ENCODE measurements at places on chromosomes 5 and 9.
A peak's percentile ranks its signal among the peaks of the same experiment; 100 is the strongest.

DNA sequence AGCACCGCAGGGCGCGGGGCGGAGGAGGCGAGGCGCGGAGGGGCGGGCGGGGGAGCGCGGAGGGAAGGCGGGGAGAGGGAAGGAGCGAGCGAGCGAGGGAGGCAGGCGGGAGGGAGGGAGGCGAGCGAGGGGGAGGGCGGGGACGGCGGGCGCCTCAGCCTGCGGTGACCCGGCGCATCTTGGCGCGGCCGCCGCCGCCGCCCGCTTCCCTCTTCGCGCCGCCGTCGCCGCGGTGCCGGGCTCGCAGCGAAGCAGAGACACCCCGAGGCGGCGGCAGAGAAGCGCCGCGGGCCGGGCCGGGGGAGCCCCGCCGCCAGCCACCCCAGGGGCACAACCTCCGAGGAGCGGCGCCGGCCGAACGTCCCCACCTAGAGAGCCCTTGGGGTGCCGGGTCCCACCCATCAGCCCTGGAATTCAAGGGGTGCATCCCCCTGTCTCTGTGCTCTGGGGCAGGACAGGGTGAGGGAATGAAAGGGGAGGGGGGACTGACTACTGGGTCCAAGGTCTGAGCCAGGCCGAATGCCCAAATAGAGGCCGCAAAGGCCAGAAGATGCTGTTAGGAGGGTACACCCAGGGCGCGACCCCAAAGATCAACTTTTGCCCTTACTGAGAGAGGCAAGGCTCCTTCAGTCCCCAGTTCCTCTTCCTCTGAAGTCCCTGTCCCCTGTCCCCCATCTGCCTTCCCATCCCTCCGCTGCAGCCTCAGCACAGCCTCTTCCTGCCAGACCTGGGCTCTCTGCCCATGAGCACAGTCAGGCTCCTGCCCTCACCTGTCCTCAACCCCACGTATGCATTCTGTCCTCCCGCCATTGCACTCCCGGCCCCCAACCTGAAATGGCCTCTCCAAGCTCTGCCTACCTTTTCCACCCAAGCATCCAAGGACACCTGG lies at the start of gene ADAMTS2:
Gene ADAMTS2 (minus strand): TSS at position 29 of the 889 bp plus-strand sequence. CDS start 133 bp downstream, outside the sequence.
- no peak for DNase-seq

GRCh38 chr5:109102096-109102690 lies 307.6 kb downstream of the PJA2 start:
- DNase-seq: no peak

DNA sequence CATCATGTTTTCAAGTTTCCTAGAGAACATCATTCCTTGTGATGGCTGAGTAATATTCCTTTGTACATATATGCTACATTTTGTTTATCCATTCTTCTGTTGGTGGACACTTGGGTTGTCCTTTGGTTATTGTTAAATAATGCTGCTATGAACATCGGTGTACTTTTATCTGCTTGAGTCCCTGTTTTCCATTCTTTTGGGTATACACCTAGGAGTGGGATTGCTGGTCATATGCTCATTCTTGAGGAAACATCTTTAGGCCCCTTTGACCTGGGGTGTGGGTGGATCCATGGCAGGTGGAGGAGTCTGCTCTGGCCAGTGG lies 25.3 kb downstream of the GALNT12 start:
- DNase-seq: no peak

- DNase-seq: peak; percentile 94
Observed at GRCh38 chr5:17249029-17249634, 31.7 kb downstream of the BASP1 start.

DNA sequence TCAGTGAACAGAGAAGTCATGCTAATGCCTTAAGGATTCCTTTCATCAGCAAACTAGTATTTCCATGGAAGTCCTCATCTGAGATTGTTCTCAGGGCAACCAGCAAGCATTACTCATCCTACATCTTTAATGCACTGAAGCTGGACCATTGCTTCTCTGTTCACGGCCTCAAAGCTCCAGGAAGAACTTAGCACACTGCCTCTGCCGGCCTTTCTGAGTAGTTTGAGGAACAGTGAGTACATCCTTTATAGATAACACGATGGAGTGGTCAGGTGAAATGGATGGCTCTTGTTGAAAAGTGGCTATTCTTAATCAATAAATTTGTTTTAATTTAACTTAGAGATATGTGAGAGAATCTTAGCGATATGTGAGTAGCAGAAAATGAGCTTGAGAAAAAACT lies 35.8 kb downstream of the MEGF10 start:
- no peak for DNase-seq

DNA sequence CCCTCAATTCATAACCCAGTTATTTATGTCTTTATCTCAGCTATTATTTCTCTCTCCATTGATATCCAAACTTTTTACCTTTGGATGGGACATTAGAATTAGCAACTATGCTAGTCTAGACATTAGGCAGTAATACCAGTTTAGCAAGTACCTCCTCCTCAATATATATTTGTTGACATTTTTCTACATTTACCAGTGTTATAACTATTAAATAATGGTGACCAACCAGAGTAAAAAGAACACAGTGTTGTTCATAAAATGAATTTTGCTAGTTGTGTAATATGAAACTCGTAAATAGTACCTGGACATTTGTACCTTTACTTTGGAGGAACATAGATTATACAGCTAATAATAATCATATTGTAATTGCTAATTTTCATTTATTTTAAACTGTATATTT lies 554.6 kb upstream of the CDH6 start:
- no peak for DNase-seq

DNA sequence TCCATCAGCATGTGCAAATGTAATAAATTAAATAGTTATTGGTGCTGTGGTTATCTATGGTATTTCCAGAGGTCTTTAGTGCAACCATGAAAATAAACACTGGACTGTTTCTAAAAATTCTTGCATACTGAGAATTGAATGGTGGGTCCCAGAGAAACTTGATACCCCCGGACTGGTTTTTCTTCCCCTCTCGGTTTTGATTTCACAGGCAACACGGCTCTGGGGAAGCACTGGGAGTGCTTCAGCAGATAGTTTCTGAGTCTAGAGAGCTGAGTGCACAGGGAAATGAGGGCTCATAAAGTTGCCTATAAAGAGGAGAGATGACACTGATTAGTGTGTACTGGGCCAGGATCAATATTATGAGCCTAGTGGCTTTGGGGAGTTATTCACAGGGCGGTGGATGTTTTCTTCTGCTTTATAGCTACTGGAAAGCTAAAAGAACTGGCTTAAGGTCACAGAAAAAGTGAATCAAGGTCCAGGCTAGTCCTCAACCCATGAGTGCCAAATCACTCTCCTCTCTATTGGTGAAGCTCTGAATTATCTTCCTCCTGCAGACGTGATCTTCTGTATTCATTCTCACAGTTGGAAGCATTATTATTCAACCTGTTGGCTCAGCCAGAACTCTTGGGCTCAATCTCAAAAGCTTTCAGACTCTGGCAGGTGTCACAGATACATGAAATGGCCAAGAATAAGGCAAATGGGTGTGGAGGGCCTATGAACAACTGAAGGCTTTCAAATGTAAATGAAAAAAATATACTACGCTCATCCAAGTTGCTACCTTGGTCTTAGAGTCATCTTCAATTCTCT lies 170.2 kb upstream of the HMHB1 start:
- peak; percentile 53 for DNase-seq

DNA sequence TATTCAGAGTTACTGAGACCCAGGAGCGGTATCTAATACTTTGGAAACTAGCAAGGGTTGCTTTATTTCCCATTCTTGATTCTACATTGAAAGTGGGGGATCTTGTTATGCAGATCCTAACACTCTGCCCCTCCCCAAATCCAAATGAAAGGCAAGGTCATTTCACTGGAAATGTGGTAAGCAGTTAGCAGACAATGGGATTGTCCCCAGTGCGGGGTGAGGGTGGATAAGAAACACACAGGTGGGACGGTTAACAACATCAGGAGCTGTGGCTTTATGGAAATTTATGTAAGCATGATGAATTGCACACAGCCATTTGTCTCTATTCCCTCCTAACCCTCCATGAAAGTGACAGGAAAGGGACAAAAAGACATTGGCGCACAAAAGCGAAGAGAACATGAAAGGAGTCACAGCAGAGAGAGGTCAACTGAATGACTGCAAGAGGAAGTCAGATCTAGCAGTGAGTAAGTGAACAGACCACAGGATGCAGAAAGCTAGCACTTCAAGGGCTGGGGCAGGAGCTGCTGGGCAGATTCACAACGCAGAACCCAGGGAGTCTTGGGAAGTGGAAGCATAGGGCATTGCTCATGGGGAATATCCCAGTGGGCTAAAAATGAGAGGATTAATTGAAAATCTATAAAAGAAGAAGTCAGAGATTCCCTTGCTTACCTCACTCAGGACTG lies 184.4 kb downstream of the HSD17B3 start:
- no peak for DNase-seq

DNA sequence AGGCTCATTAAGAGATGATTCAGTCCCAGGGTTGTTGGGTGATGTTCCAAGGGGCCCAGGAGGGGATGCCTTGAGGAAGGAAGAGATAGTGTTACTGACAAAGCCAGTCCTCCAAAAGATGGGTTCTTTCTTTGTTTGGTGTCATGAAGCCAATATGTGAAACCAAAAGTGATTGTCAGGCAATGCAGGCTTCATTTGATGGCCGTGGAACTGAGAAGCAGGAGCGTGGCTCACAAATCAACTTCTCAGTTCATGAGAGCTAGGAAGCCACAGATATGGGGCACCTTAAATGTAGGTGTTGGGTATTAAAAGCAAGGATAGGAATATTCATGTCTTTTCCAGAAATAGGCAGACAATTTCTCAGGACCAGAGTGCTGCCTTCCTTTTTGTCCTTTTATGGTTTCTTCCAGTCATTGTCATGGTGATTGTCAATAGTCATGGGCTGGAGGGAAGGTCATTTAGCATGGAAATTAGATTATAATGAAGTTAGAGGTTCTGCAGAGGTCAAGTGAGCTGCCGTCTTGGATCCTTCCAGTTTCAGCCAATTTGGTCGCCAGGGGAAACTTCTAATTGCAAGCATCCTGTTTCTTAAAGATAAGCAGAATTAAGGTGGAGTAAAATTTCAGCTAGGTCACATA lies 393.0 kb downstream of the NTRK2 start:
- no peak for DNase-seq

GRCh38 chr5:99061299-99061698 lies 132.5 kb upstream of the CHD1 start:
- DNase-seq: no peak

DNA sequence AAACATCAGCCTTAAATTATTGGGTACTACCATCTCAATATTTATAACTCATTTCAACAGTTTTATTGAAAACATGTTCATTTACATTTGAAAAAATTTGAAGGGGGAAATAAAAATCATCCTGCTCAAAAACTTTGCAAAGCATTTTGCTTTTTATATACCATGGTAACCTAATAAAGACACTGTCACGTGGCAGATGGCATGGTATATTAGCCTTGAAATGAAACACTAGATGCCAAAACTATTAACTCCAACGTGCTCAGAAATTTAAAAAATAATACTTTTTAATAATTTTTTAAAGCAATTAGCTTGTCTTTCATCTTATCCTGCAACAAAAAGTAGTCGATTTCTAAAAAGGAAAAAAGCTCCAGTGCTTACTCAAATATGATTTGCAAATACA lies 88.6 kb upstream of the NFIB start:
- DNase-seq: no peak

DNA sequence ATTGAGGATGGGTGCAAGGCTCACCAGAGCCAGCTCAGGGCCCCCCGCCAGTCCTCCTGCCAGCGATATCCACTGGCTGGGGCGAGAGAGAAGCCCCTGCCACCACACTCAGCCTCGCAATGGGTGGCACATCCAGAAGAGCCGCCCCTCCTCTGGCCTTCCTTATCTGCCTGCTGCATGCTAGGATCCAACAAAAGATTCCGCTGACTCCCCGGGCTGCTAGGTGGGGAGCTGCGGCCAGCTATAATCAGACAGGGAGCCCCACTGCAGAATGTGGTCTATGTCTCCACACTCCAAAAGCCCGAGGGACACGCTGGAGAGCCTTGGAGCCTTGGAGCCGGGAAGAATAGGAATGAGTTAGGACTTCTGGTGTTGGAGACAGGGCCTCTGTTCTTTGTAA lies 32.8 kb downstream of the COL23A1 start:
- DNase-seq: no peak

DNA sequence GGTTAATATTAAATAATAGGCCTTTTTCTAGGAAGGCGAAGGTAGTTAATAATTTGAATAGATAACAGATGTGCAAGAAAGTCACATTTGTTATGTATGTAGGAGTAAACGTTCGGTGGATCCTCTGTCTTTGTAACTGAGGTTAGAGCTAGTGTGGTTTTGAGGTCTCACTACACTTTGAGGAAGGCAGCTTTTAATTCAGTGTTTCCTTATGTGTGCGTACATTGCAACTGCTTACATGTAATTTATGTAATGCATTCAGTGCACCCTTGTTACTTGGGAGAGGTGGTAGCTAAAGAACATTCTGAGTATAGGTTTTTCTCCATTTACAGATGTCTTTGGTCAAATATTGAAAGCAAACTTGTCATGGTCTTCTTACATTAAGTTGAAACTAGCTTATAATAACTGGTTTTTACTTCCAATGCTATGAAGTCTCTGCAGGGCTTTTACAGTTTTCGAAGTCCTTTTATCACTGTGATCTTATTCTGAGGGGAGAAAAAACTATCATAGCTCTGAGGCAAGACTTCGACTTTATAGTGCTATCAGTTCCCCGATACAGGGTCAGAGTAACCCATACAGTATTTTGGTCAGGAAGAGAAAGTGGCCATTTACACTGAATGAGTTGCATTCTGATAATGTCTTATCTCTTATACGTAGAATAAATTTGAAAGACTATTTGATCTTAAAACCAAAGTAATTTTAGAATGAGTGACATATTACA lies 45.7 kb downstream of the TGFBR1 start:
- no peak for DNase-seq

GRCh38 chr9:137243626-137244485 lies 2.8 kb downstream of the TUBB4B start:
- DNase-seq: no peak

DNA sequence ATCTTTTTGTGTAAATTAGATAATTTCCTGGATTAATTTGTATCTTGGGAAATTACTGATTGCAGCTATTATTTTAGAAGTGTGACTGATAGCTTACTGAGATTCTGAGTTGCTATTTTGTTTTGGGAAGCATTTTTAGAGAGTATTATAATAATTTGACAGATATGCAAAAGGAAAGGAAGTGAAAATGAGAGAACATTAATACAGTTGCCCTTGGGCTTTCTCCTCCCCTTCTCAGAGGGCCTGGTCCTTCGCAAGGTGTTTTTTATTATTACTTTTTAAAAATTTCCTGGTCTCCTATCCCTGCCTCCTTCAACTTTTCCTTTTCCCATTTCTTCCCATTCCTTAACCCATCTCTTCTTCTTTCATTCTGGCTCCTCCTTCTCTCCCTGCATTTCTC lies 32.6 kb downstream of the UBAP1 start:
- no peak for DNase-seq

GRCh38 chr5:132813599-132814502 lies 749 bp downstream of the SOWAHA start:
- no peak for DNase-seq

GRCh38 chr9:118701985-118702384 lies 667.2 kb downstream of the BRINP1 start:
- DNase-seq: no peak

DNA sequence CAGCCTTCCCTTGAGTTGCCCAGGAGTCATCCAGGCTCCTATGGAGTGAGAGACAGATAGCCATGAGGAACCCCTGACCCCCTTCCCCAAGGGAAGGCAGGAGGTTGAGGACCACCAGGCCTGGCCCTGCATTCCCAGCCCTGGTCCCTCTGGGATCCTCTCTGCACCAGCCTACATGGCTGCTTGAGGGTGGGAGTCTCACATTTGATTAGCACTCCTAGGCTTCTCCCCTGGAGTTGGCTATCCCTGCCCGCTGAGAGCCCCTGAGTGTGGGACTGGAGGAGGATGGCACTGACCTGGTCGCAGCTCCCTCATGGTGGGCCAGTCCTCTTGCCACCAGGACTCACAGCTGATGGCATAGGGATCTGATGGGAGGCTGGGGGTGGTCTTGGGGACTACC lies 46.7 kb downstream of the SAR1B start:
- DNase-seq: no peak

- no peak for DNase-seq
Observed at GRCh38 chr9:31629292-31629691, 755.2 kb upstream of the ACO1 start.

All from AG04450 (cell line).